CD8-positive, alpha-beta T cell (primary cell): ENCODE measurements at places on chromosomes 7 and 10.

DNA sequence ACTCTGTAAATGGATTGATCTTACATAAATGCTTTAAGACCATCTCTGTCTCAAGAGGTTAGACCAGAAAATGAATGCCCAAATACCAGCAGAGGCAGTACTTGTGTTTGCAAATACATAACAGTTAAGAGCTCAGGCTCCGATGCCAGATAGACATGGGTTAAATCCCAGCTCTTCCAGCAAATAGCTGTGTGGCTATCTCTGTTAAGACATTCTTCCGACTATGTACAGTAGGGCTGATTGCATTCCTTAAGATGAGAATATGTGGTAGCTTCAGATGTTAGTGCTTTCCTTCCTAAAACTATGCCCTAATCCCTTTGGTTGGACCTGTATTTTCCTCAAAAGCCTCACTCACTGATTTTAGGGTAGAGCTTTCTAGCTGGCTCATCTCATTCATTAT, 2.2 kb downstream of the IDE start:
- DNase-seq, result no peak

DNA sequence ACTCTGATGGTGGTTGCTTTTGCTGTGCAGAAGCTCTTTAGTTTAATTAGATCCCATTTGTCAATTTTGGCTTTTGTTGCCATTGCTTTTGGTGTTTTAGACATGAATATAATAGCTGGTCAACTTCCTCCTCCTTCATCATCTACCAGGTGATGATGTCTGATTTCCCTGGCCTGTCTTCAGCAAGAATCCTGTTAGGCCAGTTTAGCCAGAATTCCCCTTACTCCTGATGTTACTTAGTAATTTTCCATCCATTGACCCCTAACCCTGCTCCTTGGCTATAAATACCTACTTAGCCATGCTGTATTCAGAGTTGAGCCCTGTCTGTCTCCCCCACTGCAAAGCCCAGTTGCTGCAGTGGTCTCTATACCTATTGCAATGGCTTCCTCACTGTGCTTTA, 91.4 kb downstream of the ZNF777 start:
- DNase-seq, result no peak

DNA sequence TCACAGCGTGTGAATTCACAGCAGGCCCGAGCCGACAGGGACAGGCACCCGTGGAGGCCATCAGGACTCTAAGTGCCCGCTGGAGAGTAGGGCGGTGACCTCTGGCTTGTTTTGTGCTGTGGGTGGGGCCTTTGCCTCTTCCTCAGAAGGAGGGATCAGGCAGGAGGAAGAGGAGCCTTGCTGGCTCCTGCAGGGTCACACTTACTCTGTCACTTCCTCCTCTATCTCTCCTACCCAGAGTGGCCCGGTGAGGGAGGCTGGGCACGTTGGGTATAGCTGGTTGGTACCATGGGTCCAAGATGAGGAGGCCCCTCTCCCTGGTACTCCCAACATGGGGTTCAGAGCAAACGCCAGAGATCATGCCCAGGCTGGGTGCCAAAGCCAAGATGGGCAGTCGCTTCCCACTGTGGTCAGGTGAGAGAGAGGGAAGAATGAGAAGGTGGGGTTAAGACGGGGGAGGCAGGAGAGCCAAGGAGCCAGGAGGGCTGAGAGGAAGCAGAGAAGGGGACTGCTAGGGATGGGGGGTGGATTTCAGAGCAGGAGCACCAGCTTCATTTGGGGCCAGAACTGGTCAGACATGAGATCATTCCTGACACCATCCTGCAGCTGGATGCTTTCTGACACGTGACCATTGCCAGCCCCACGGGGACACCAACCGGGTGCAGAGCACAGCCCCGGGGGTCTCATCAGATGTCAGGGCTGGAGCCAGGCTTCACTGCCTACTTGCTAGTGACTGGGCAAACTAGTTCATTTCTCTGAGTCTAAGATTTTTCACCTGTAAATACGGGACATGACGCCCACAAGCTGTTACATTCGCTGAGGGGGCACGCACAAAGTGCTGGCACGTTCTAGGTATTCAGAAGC, 54.8 kb upstream of the CACUL1 start:
- DNase-seq, result no peak

DNA sequence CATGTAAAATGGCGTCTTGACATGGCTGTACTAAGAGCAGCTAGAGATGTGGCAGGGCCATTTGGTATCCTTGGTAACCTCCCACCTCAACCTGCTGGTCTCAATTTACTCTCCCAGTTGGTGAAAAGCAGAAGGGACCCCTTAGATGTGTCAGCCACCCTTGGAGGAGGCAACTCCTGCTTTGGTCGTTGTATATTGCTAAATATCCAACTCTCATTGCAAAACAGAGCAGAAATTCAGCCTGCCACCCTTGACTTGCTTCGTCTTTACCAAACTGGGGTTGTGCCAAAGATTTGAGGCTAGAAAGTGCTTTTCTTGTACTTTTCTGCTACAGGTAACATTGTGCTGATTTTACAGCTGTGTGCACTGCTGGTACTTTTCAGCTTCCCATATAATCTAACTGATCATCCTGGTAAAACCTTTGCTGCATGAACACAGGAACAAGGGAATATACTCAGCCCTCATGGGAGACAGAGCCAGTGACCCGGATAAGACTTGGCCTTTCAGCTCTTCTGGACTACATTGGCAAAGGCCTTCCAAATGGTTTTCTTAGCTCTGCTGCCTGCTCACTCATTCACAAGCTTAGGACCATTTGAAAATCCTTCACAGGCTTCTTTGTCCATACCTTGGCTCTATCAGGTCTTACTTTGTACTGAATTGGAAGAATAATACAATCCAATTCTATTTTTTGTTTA, 2.2 kb upstream of the VSTM4 start:
- no peak for DNase-seq

DNA sequence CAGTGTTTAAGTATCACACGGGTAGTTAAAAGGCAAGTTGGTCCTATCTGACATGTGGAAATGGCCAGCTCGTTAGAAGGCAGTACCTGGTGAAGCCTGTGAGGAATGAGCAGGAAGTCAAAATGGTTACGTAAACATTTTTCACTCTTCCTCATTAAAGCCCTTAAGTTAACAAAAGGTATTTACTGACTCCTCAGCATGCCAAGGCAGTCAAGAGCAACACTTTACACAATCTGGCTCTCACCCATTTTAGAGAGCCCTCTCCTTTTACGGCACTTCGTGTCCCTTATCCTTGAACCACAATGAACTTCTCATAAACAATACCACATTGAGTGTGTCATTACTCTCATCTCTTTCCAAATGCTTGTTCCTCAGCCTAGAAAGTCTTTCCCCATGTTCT, 11.0 kb upstream of the RSBN1L start:
- DNase-seq, result no peak

GRCh38 chr10:110057456-110057855, 49.7 kb downstream of the ADD3 start:
- no peak for DNase-seq

DNA sequence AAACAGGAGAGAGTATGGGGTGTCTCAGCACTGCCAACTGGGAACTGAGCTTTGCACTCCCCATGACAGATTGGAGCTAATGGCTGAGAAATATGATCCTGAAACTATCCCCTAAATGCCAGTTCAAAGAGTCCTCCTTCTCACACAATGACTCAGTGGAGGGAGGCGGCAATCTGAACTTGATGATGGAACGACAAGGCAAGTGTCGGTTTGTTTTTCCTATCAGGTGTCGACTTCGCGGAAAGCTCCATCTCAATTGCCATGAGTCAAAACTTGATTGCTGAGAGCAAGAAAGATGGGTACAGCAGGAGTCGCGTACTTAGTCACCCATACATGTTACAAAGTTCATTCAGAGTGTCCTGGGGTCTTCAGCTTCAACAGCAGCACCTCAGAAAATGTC, 52.5 kb downstream of the NPY start:
- DNase-seq, result no peak

GRCh38 chr10:6699336-6699735, 119.3 kb upstream of the PRKCQ start:
- no peak for DNase-seq

- no peak for DNase-seq
Measured at GRCh38 chr10:74521526-74521925, 304.9 kb upstream of the KAT6B start.
